ENCODE measurements at places on chromosomes 12 and 14.

DNA sequence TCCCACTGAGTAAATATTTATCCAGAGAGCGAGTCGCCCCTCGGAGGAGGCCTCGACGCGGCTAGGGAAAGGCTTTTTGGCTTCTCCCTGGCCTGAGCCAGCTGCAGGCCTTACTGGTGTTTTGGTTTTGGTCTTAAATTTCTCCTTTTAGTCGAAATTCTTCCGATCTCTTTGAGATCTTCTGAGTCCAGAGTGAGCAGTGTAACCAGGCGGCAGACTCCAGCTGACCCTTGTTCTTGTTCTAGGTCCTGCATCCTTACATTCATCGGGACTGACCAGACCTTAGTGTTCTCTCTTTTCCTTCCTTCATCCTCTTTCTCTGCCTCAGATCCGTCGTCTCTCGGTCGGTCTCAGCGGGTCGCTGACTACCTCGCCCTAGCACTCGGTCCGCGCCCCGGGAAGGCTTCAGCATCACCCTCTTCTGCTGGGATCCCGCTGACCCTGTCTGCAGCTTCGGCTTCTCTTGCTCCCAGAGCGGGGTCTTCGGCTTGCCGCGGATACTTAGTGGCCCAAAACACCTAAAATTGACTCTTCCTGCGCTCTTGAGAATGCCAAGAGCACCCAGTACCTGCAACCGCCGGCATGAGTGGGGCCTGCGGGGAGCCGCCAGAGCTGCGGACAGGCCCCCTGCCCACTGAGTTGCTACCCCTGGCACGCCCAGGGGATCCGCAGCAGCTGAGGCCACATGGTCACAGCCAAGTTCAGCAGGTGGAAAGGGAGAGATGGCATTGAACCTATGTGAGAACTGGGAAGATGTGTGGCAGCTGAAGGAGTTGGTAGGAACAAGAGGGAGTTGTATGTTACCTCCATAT lies 2.4 kb upstream of the PAX9 start:
- no peak for DNase-seq
- peaks cover 11% of the 10 kb centered on the region for H3K4me1 ChIP-seq
- H3K27ac ChIP-seq, result no peak overlapping the region
- H3K36me3 ChIP-seq, result no peaks in the 10 kb centered on the region

DNA sequence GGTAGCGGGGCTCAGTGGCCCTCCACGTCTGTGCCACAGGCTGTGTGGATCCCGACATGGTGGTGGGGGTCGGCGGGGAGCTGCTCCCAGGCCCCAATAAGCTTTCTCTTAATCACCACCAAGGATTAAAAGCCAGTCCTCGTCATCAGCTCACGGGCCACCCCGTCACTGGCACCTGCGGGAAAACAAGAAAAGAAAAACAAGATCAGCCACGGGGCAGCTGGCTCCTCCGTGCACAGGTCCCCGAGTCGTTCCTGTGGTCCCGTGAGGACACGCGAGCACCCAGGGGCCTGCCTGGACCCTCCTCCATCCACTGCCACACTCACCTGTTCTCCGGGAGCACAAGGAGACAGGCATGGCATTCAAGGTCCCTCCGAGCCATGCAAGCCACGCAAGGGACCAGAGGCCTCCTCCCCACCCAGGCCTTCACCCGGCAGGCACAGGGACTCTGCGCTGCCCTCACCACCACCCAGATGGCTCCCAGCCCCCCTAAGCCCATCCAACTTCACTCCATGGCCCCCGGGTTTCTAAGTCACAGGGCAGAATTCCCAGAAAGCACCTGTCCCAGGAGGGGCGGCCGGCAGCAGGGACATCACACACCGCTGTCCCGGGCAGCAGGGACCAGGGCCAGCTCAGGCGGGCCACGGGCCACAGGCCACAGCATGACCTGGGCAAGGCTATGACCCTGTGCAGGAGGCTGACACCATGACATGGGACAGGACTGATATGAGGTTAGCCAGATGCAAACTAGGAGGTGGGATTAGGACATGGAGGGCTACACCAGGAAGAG lies 72.0 kb downstream of the NCOR2 start:
- H3K36me3 ChIP-seq, result peaks cover 12% of the 10 kb centered on the region
- H3K27me3 ChIP-seq, result no peaks in the 10 kb centered on the region
- peaks cover 6% of the 10 kb centered on the region for H3K4me1 ChIP-seq
- H3K4me3 ChIP-seq, result no peak overlapping the region
- no peak overlapping the region for H3K27ac ChIP-seq

GRCh38 chr12:89251342-89252271 lies 100.7 kb downstream of the DUSP6 start:
- DNase-seq, result no peak
- H3K27ac ChIP-seq, result no peak overlapping the region
- peaks cover under 1% of the 10 kb centered on the region for H3K27me3 ChIP-seq
- H3K36me3 ChIP-seq, result no peaks in the 10 kb centered on the region

- no peaks in the 10 kb centered on the region for H3K36me3 ChIP-seq
- H3K27ac ChIP-seq, result no peak overlapping the region
- DNase-seq, result no peak
- peaks cover 5% of the 10 kb centered on the region for H3K4me1 ChIP-seq
These were observed 1.6 kb upstream of the DGKA start for GRCh38 chr12:55929306-55929791.

- no peak for DNase-seq
- H3K4me1 ChIP-seq, result no peaks in the 10 kb centered on the region
- H3K4me3 ChIP-seq, result no peak overlapping the region
- no peaks in the 10 kb centered on the region for H3K27me3 ChIP-seq
These were observed 109.4 kb upstream of the MYL2 start for GRCh38 chr12:111029732-111030131.

GRCh38 chr12:94587266-94588241 lies 62.8 kb downstream of the TMCC3 start:
- no peak overlapping the region for H3K4me3 ChIP-seq
- no peaks in the 10 kb centered on the region for H3K27me3 ChIP-seq
- no peaks in the 10 kb centered on the region for H3K36me3 ChIP-seq
- no peak for DNase-seq
- no peaks in the 10 kb centered on the region for H3K4me1 ChIP-seq
- H3K27ac ChIP-seq, result no peak overlapping the region

- H3K27me3 ChIP-seq, result no peaks in the 10 kb centered on the region
- peak overlapping the region; percentile 66 for H3K4me3 ChIP-seq
- no peak overlapping the region for H3K27ac ChIP-seq
- peaks cover 2% of the 10 kb centered on the region for H3K4me1 ChIP-seq
- H3K36me3 ChIP-seq, result no peaks in the 10 kb centered on the region
These were observed 1.0 kb downstream of the RNF41 start for GRCh38 chr12:56220611-56221231.

DNA sequence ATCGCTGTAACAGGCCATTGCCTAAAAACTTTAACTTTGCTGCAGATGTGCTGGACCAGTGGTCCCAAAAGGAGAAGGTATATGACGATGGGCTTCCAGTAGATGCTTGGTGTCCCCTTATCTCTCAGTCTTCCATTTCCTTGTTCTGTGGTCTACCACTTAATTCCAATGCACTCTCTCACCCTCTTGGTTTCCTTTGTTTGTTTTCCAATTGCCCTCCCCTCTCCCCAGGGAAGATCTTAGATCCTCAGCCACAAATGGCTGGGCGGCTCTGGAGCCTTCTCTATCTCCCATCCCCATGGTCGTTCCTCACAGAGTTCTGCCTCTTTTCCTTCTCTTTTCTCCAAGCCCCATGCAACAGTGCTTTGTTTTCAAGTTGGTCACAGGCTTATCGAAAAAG lies 584 bp downstream of the ACSM4 start:
- peaks cover 2% of the 10 kb centered on the region for H3K4me1 ChIP-seq
- H3K27me3 ChIP-seq, result no peaks in the 10 kb centered on the region
- no peak overlapping the region for H3K27ac ChIP-seq
- H3K36me3 ChIP-seq, result no peaks in the 10 kb centered on the region
- DNase-seq, result no peak

- H3K27me3 ChIP-seq, result no peaks in the 10 kb centered on the region
- H3K27ac ChIP-seq, result no peak overlapping the region
- H3K36me3 ChIP-seq, result no peaks in the 10 kb centered on the region
- H3K4me3 ChIP-seq, result no peak overlapping the region
- DNase-seq, result no peak
These were observed 1133.8 kb upstream of the SEL1L start for GRCh38 chr14:82667501-82667900.

DNA sequence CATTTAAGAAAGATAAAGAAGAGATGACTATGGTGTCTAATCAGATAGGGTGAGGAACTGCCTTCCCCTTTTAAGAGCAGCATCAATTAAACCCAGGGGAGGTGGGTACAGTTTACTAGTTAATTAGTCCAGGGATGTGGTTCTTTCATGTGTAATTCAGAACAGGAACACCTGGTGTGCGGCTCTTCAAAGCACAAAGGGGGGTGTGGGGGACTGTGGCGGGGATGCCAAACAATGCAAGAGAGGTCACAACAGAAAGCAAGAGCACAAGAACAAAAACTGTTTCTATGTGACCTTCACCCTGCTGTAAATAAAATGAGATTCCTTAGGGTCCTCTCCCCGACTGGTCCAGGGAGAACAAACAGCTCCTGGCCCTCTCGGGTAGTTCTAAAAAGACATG lies 183.9 kb upstream of the SOX5 start:
- no peaks in the 10 kb centered on the region for H3K36me3 ChIP-seq
- no peaks in the 10 kb centered on the region for H3K27me3 ChIP-seq
- H3K27ac ChIP-seq, result no peak overlapping the region
- no peak overlapping the region for H3K4me3 ChIP-seq

- no peak for DNase-seq
- no peaks in the 10 kb centered on the region for H3K27me3 ChIP-seq
- H3K4me3 ChIP-seq, result no peak overlapping the region
- no peaks in the 10 kb centered on the region for H3K4me1 ChIP-seq
These were observed 201.3 kb downstream of the GPHN start for GRCh38 chr14:66709291-66709690.

DNA sequence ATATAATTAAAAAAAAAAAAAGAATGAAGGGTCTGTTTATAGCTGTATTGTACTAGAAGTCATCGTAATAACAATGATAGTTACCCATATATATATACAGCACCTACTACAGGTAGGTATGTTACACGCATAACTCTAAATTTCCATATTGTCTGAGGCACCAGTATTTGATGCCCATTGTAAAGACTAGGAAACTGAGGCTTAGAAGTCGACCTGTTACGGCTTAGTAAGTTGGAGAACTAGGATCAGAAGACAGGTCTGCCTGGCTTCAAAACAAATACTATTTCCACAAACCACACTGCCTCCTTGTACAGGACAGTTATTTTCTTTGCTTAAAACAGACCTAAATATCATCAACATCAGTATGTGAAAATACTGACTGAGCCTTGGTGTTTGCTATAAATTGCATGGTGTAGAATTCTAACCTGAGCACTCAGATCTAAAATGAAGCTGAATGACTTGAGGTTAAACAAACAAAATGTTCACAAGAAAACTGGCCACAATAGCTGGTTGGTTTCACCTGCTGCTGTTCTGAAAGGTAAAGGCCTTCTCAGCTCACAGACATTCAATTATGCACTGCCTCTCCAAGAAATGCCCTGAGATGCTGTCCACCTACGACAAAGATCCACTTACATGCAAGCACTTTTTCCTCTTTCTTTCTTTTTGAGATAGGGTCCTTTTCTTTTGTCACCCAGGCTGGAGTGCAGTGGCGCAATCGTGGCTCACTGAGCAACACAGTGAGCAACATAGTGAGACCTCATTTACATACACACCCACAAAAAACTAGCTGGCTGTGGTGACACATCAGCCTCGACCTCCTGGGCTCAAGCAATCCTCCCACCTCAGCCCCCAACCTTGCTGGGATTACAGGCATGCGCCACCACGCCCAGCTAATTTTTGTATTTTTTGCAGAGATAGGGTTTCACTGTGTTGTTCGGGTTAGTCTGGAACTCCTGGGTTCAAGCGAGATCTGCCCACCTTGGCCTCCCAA lies 35.7 kb downstream of the SSH1 start:
- no peak overlapping the region for H3K4me3 ChIP-seq
- no peak overlapping the region for H3K27ac ChIP-seq
- 0 out of 2 replicates have a peak, but pooled peaks cover 2% of the 10 kb centered on the region for H3K4me1 ChIP-seq
- H3K36me3 ChIP-seq, result peaks cover 3% of the 10 kb centered on the region
- H3K27me3 ChIP-seq, result no peaks in the 10 kb centered on the region

DNA sequence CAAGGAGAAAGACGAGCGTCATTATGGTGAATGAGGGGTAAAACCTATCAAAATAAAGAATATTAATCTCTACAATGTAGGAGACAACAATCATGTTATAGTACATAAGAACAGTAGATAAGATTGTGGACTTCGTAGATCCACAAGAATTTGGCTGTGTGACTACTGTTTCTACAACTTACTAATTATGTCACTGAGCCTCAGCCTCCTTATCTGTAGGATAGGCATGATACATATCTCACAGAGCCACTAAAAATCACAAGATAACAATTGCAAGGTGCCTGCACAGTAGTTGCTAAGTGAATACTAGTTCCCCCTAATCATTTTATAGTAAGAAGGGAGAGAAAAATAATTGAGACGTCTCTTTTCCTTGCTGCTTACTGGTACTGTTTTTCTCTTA lies 78.2 kb upstream of the STAC3 start:
- H3K27ac ChIP-seq, result no peak overlapping the region
- H3K4me3 ChIP-seq, result no peak overlapping the region
- no peaks in the 10 kb centered on the region for H3K27me3 ChIP-seq

GRCh38 chr14:22332686-22333421 lies 256.2 kb downstream of the DAD1 start:
- H3K36me3 ChIP-seq, result no peaks in the 10 kb centered on the region
- no peak overlapping the region for H3K27ac ChIP-seq
- H3K4me3 ChIP-seq, result no peak overlapping the region
- peaks cover 4% of the 10 kb centered on the region for H3K4me1 ChIP-seq
- H3K27me3 ChIP-seq, result no peaks in the 10 kb centered on the region
- DNase-seq, result no peak

Data from iPS DF 6.9 (cell line).